ENCODE measurements at places on chromosomes 7 and 10. TPM values are rescaled to one million over a fixed set of nuclear protein-coding genes. Genes with fewer than 3 reads are reported as not detected.

Gene SPDYE9
- not detected for total RNA-seq

Gene ACSM6
- total RNA-seq = not detected

Gene AEBP1
- not detected for total RNA-seq

Gene ESYT2
- total RNA-seq = 87.3 TPM

Gene NUTM2E
- 0.40 TPM for total RNA-seq

Gene TMEM213
- not detected for total RNA-seq

Gene PKD2L1
- total RNA-seq = 0.06 TPM

Gene PTF1A
- total RNA-seq = not detected

Gene UNC5B
- 1.7 TPM for total RNA-seq
